ENCODE measurements at places on chromosomes 4 and X. TPM values are rescaled to one million over a fixed set of nuclear protein-coding genes. Genes with fewer than 3 reads are reported as not detected.

GRCh38 chrX:30821116-30821515 is 67.9 kb downstream of the TAB3 start:
- DNase-seq, result no peak

Gene NOX1
- total RNA-seq, result not detected

- DNase-seq, result no peak
These were observed 81.2 kb downstream of the KLF8 start for GRCh38 chrX:56313308-56313707.

DNA sequence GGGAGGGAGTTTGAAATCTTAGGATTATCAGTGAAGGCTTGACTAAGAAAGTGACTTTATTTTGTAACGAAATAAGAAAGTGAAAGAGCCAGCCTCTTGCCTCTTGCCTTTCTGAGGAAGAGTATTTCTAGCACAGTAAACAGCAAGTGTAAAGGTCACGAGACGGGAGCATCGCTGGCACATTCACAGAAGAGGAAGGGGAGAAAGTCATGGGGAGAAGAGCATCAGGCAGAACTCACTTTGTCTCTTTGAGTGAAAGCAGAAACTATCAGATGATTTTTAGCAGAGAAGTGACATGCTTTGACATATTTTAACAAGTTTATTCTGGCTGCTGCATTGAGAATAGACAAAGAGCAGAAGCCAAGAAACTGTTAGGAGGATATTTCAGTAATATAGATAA is 313.8 kb downstream of the CAMK2D start:
- no peak for DNase-seq

DNA sequence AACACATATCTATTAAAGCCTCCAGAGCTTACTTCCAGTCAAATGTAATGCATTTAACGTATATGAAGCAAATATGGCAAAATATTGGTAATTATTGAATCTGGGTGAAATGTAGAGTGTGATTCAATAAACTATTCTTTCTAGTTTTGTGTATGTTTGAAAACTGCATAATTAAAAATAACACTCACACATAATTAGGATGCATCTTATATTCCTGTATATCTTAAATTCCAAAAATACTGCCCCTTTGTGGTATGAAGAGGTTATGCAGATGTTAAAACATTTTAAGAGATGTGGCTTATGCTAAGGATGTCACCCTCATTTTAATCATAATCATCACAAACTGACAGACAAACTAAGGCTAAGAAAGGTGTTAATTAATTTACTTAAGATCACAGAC is 182.9 kb downstream of the COX18 start:
- no peak for DNase-seq

- DNase-seq, result no peak
These were observed 95.6 kb downstream of the MID1IP1 start for GRCh38 chrX:38896724-38897298.

DNA sequence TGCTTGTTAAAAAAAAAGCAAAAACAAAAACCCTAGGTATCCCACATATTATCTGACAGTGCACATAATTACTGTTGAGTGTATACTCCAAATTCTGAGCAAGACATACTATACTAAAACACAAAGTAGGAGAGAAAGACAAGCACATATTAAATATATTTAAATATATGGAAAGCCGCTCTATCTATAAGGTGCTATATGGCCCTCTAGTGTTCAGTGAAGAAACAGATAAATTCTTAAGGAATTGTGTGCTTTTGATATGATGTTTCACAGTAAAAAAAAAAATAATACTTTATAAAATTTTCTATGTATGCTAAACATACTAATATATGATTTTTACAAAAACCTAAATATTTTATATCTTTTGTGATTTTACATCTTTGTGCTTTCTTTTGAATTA is 137.8 kb downstream of the FBXW7 start:
- DNase-seq, result no peak

Measured in activated T-helper 1 cell treated with anti-CD3 and anti-CD28 coated beads, Interleukin-12 subunit alpha, Interleukin-12 subunit beta, Interleukin-2, Interleukin-4 antibody, amounts not matched to agents 30 ng/mL and 10 ng/mL and 1 ng/mL, durations not matched to agents 14 hours and 24 hours and 36 hours (primary cell).